ENCODE measurements at places on chromosomes 6 and 20.

GRCh38 chr20:31767805-31768204, 28.7 kb downstream of the TPX2 start:
- no peak for DNase-seq

DNA sequence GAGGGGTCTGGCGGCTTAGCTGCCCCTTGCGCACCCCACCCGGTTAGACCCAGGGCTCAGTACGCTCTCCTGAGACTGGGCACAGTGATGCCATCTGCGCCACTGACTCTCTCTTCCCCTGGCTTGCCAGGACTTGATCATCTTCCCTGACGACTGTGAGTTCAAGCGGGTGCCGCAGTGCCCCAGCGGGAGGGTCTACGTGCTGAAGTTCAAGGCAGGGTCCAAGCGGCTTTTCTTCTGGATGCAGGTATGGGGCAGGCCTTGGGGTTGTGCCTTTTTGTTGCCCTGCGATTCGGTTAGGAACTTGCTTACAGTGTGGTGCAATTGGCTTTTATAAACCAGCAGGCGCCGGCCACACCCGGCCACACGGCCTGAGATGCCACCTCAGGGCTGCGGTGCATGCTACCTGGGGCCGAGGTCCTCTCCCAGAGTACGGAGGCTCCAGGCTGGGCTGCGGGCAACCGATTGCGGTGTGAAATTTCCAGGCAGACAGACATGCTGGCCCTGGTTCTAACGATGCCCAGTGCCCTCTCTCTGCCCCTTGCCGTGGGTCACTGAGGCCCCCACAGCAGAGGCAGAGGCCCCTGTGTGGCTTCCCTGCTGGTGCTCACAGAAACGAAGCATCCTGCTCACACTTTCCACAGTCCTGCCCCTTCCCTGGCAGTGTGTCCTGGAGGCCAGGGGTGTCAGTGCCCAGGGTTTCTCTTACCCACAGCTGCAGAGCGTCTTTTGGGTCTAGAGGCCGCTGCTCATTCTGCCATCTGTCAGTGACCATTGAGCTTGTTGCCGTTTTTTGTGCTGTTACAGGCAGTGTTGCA, 1.7 kb downstream of the ADRM1 start:
- no peak for DNase-seq

GRCh38 chr6:129501740-129502660, 208.0 kb downstream of the ARHGAP18 start:
- DNase-seq, result no peak

- no peak for DNase-seq
Measured at GRCh38 chr6:71029555-71029954, 72.7 kb upstream of the B3GAT2 start.

GRCh38 chr6:102300350-102300749, 906.8 kb downstream of the GRIK2 start:
- DNase-seq, result no peak

GRCh38 chr6:166904101-166904746, 52.1 kb downstream of the RNASET2 start:
- no peak for DNase-seq

DNA sequence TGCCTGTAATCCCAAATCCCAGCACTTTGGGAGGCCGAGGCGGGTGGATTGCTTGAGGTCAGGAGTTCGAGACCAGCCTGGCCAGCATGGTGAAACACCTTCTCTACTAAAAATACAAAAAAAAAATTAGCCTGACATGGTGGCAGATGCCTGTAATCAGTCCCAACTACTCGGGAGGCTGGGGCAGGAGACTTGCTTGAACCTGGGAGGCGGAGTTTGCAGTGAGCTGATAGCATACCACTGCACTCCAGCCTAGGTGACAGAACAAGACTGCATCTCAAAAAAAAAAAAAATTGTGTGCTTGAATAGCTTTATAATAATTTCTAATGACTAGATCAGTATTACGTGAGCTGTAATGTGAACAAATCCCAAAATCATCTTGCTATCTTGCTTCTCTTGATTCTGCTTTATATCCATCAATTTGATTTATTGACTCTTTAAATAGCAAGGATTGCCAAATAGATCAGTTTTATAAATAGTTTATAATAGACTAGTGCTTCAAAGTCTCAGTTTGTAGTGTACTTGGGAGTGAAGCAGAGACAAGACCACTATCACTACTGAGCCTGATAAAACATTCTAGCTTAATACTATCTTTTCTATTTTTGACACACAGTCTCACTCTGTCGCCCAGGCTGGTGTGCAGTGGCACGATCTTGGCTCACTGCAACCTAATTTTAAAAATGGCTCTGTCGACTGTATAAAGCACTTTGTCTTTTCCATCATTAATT, 7.1 kb downstream of the AMD1 start:
- peak; percentile 52 for DNase-seq

GRCh38 chr6:138188278-138188941, 26.7 kb downstream of the ARFGEF3 start:
- no peak for DNase-seq

GRCh38 chr6:34592208-34592952, 36.3 kb upstream of the SPDEF start:
- DNase-seq, result no peak

DNA sequence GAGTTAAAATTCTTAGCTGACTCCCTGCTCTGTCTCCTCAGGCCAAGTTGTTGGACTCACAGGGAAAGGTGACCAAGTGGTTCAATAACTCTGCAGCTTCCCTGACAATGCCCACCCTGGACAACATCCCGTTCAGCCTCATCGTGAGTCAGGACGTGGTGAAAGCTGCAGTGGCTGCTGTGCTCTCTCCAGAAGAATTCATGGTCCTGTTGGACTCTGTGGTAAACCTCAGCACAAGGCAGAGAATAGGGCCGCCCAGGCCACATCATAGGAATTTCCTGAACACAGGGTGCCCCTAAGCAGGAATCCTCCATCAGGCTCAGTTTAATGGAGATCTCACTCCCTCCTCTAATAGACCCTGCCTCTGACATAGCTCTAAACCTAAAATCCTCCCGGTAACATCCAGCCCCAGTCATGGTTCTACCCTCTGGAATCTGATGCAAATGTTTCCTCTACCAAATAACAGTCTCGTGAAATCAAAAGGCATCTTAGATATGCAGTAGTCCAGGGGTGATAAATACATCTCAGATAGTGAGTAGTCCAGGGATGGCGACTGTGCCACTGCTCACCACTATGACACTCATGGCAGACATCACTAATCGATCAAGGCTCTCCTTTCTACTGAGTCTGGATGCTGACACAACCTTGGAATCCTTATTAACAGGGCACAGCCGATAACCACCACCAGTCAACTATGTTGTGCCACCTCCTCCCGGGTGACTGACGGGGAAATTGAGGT, 18.3 kb downstream of the BPIFB1 start:
- no peak for DNase-seq

DNA sequence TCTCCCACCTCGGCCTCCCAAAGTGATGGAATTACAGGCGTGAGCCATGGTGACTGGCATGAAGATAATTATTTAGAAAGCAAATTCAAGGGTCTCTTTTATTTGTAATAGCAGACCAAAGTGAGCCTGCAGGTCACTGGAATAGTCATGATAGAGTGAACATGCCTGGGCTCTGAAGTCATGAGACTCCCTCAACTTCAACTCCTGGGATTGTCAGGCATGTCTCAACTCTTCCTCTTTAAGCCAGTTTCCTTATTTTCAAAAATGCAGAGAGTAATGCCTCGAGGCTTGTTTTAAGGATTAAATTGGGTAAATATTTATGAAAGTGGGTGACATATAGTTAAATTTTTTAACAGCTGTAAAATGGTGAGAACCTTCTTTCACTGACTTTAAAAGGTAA, 22.7 kb upstream of the HECA start:
- no peak for DNase-seq

- DNase-seq, result peak; percentile 51
Measured at GRCh38 chr6:31285486-31285885, 13.6 kb upstream of the HLA-C start.

- no peak for DNase-seq
Measured at GRCh38 chr6:27617046-27617687, 144.3 kb upstream of the ZNF184 start.

- DNase-seq, result peak; percentile 17
Measured at GRCh38 chr6:85015396-85015990, 251.1 kb upstream of the TBX18 start.

GRCh38 chr6:3919130-3919628, 70.0 kb downstream of the FAM50B start:
- no peak for DNase-seq

GRCh38 chr6:64330694-64331307, 695.2 kb downstream of the PHF3 start:
- peak; percentile 61 for DNase-seq

DNA sequence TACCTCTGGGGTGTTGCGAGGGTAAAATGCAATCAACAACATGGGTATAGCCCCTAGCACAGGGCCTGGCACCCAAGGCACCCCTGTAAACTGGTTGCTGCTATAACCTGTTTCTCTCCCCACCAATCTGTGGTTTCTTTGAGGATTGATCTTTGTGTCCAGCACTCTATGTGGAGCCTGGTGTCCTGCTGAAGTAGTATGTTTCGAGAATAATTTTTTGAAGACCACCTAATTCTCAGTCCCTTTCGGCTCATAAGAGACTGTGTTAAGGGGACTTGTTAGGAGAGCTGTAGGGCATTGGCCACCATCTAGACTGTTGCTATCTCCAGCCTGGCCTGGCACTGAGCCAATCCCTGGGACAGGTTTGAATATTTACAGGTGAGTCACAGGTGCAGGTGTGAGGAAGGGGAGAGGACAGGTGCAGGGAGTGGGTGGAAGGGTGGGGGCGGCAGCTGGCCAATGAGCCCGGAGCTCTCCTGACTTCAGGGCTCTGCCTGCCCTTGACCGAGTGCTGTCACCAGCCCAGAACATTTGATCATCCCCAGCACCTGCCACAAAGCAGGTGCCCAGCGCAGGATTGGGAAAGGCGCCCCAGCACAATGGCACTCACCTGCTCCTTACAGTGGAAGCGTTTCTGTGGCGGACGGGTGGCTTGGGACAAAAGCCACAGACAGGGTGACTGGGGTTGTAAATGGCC, 8.1 kb upstream of the C20orf144 start:
- no peak for DNase-seq

- DNase-seq, result no peak
Measured at GRCh38 chr20:46356195-46357029, 48.1 kb upstream of the CDH22 start.

DNA sequence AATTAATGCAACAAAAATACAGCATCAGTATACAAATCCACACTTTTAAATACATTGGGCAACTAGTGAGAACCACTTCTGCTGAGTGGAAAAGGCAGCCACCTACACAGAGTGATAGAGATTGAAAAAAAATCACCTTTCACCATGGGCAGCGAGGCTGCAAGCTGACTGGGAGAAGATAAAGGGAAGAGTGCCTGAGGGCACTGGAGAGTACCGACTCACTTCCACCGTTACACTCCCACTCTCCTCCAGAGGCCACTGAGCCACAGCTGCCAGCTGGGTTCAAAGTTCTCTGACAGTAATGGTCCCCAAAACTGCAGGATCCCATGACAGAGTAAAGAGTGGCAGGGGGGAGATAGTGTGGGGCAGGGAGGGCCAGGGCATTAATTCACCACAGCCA, 24.1 kb downstream of the PXT1 start:
- no peak for DNase-seq

DNA sequence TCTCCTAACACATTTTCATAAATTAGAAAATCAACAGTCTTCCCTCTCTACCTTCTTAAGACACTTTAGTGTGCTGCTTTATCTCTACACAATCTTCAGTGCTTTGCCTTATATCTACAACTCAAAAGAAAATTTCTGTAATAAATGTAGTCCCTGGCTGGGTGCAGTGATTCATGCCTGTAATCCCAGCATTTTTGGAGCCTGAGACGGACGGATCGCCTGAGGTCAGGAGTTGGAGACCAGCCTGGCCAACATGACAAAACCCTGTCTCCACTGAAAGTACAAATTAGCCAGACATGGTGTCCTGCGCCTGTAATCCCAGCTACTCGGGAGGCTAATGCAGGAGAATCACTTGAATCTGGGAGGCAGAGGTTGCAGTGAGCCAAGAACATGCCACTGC, 9.7 kb upstream of the EDN1 start:
- no peak for DNase-seq

- no peak for DNase-seq
Measured at GRCh38 chr6:142321451-142321850, 19.6 kb downstream of the ADGRG6 start.

GRCh38 chr6:136566851-136567250, 16.6 kb upstream of the MAP7 start:
- no peak for DNase-seq

DNA sequence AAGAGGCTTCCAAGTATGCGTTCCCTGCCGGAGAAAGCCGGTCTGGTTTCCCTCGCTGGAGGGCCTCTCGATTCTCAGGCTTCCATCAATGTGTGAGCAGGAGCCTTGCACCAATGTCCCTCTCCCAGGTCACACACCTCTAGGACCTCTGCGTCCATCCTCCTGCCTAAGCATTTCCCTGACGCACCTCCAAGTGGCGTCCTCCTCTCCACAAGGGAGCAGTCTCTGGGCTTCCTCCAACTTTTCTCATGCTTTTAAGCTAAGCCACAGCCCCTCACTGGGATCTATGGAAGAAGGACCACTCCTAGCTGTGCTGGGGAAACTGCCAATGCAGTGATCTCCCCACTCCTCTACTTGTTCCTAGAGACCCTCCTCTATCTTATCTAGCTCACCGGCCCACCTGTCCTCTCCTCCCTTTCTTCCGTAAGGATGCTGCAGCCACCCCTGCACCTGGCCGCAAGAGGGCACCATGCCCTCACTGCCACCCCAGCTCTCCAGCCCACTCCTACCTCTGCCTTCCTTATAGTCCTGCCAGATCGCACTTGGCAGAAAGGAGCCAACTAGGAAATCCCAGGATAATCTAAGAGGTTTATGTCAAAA, 258.7 kb downstream of the LRFN2 start:
- no peak for DNase-seq

- no peak for DNase-seq
Measured at GRCh38 chr6:150667977-150668716, 68.5 kb downstream of the PLEKHG1 start.

GRCh38 chr6:111892431-111892830, 19.2 kb upstream of the FYN start:
- no peak for DNase-seq

GRCh38 chr20:50583442-50584150, 73.4 kb downstream of the PTPN1 start:
- no peak for DNase-seq

DNA sequence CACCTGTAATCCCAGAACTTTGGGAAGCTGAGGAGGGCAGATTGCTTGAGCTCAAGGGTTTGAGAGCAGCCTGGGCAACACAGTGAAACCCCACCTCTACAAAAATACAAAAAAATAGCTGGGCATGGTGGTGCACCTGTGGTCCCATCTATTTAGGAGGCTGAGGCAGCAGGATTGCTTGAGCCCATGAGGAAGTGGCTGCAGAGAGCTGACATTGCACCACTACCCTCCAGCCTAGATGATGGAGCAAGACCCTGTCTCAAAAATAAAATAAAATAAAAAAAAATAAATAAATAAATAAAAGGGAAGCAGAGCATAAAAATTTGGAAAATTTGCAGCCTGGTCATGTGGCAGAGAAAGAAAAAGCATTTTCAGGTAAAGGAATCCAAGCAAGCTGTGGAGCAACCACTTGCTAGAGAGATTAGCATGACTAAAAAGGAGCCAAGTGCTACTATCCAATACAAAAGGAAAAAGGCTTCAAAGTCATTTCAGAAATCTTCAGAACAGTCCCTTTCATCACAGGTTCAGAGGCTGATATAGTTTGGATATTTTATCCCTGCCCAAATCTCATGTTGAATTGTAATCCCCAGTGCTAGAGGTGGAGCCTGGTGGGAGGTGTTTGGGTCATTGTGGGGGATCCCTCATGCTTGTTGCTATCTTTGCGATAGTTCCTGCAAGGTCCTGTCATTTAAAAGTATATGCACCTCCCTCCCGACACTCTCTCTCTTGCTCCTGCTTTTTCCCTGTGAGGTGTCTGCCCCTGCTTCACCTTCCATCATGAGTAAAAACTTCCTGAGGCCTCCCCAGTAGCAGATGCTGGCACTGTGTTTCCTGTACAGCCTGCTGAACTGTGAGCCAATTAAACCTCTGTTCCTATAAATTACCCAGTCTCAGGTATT, 11.2 kb upstream of the TTK start:
- DNase-seq, result no peak
